ENCODE measurements at places on chromosomes 7 and 10.
A peak's percentile ranks its signal among the peaks of the same experiment; 100 is the strongest.

GRCh38 chr10:47305566-47305965, 5.6 kb downstream of the GDF10 start:
- DNase-seq = no peak

DNA sequence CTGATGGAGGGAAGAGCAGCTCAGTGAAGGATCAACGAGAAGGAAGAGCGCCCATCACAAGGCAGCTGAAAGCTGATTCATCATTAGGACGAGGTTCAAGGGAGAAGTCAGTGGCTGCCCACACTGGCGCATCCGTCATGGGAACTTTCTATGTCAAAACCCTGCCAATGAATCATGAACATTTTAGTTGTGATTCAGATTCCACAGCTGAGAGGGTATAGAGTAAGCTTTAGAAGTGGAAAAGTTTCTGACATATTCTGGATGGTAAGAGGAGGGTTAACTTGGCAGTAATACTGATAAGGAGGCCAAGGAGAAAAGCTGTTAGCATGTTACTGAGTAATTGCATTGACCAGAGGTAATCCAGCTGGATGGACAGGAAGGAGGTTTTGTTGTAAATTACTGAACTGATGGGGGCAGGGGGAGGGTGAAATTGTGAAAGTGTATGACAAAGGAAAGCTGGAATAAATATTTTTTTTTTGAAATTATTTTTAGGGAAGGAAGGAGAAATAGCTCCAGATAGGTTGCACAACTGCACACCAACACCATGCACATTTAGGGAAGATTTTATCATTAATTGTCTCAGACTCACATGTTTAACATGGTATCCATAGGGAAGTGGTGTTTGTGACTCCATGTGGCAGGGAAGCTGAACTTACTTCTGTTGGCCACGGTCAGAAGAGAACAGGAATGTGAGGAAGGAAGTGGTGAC, 78.3 kb upstream of the NRP1 start:
- peak; percentile 96 for DNase-seq

DNA sequence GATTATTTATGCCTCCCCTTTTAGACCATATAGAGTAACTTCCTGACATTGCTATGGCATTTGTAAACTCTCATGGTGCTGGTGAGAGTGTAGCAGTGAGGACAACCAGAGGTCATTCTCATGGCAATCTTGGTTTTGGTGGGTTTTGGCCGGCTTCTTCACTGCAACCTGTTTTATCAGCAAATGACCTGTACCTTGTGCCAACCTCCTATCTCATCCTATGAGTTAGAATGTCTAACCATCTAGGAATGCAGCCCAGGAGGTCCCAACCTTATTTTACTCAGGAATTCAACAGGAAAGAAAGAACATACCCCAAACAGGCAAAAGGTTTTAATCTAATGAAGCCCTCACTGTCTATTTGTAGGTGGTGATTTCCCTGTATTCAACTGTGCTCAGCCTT, 205.4 kb upstream of the YAE1 start:
- DNase-seq = no peak

DNA sequence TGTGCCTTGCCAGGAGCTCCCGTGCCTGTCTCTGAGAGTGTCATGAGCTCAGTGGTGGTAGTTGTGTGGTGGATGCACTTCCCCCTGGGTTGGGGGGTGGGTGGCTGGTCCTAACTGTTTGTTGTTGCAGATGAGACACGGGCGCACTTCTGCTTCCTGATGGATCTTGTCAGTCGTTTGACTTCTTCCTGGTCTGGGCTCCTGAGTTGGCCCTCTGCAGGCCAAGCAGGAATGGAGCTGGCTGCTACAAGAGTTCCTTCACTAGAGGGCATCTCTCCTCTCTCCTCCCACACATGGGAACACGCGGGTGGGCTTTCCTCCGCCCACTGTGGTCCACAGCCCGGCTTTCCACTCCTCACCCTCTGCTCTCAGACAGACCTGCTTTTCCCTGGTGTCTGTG, 82.0 kb downstream of the BMS1 start:
- peak; percentile 70 for DNase-seq

GRCh38 chr7:76074972-76075370, 27.1 kb downstream of the MDH2 start:
- DNase-seq = no peak

DNA sequence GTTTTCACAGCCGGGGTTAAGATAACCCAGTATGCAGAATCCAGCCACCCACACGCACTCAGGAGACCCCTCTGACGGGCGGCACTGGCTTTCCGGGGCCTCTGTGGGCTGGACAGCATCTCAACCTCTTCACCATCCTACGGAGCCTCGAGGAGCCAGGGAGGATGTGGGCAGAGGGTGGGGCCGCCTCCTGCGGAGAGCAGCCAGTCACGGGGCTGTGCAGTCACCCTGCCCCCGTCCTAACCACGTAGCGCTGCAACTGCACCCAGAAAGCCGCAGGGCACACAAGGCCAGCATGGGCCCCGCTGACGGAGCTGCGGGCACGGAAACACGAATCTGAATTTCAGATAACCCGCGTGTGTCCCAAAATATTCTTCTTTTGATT, 270.3 kb downstream of the ELFN1 start:
- peak; percentile 91 for DNase-seq

DNA sequence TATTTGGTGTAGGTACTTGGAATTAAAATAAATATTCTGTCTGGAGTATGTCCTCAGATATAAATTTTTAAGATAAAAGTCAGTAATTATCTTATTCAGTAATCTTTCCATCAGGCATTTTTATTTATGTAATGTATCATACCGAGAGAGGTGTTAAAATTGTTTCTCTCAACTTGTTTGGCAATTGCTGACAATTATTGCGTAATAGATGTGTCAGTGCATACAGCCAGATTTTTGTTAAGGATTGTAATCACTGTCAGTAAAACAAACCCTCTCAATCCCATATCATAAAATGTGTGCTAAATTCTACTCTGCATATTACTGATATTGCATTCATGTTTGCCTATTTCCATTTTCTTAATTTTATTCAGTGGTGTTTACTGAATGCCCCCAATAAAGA, 69.2 kb downstream of the CNTNAP2 start:
- no peak for DNase-seq

GRCh38 chr7:151652111-151652510, 132.4 kb upstream of the RHEB start:
- no peak for DNase-seq

- DNase-seq = peak; percentile 93
These were observed 38.8 kb upstream of the CACUL1 start for GRCh38 chr10:118793545-118793944.

DNA sequence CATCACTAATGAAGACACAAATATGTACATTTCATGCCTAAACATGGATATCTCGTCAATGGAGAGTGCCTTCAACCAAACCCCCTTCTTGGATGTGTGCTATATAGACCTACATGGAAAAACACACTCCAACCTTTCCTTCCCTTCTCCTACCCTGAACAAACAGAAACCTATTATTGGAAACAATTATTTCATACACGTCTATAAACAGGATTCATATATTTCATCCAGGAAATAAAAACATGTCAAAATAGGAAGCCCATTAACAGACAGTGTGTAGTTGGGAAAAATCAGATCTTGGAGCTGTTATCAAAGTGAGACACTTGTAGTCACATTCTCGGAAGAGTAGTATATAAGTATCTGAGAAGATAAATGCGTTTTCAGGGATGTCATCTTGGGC, 81.1 kb downstream of the NRP1 start:
- DNase-seq = no peak

DNA sequence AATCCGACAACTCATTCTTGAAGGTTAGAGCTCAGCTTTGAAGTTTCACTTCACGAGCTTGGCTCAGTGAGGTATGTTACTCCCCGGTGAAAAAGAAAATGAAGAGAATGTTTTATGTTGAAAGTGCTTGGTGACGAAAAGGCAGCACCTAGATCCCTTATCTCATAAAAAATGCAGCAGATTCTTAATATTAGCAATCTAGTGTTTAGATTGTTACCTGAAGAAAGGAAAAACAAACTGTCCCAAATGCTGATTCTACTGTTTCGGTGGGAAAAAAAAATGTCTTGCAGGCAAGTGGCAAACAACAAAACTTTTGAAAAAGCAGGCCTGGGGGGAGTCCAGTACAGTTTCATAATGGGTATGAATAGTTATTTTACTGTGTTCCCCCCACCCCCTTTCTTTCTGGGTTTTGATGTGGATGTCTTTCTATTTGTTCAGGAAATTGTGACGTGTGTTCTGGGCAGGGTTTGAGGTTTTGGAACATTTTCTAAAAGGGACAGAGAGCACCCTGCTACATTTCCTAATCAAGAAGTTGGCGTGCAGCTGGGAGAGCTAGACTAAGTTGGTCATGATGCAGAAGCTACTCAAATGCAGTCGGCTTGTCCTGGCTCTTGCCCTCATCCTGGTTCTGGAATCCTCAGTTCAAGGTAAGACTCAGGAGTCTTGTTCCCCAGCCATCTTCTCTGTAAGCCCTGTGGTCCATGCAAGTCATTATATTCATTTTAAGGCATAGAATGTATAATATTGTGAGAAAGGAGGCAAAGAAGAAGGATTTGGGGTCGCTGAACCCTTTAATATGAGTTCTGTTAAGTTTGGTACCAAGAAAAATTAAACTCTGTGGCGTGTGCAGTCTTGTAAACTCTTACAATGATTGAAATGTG, at the start of gene SRGN:
SRGN (plus strand) TSS at position 514 of the 881 bp plus-strand sequence; CDS start at position 569, 55 bp downstream.
- DNase-seq = peak; percentile 94

GRCh38 chr7:75028299-75028698, 45.3 kb downstream of the RCC1L start:
- no peak for DNase-seq

- no peak for DNase-seq
These were observed 28.6 kb downstream of the PLA2G12B start for GRCh38 chr10:72925951-72926465.

- DNase-seq = no peak
These were observed 36.9 kb downstream of the TNPO3 start for GRCh38 chr7:129017933-129018538.

DNA sequence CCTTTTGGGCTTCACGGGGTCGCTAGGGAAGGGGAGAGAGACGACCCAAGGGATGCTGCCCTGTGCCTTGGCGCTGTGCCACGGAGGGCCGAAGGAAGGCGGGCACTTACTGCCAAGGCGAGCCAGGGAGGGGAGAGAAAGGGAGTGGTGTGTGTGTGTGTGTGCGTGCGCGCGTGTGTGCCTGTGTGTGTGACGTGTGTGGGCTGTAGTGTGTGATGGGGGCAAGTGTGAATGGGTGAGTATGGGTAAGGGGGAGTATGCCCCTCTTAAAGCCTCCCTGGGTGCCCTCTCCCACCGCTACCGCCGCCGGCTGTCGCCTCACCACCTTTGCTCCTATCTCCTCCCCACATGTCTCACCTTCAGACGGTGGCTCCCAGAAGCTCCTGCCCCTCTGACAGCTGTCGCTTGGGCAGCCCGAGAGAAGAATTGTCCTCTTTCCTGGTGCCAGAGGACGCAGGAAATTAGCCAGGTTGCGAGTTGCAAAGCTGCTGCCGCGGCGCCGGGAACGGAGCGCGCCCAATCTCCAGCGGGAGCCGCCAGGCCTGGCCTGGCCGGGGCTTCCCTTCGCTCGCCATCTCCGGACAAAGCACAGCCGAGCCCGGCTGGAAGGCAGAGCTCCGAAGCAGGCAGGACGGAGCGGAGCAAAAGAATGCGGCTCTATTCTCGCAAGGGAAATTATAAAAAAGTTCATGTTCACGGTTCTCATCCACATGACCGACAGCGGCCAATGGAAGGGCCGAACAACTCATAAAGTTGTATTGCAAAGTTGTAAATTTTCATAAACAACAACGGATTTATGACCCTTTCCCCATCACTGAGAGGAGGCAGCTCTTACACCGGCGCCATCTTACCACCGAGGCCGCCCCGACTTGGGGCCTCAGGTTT, at the start of gene HOXA3:
HOXA3 (minus strand) TSS at position 653 of the 885 bp plus-strand sequence. CDS start 41,943 bp downstream, outside the sequence.
- DNase-seq = no peak

DNA sequence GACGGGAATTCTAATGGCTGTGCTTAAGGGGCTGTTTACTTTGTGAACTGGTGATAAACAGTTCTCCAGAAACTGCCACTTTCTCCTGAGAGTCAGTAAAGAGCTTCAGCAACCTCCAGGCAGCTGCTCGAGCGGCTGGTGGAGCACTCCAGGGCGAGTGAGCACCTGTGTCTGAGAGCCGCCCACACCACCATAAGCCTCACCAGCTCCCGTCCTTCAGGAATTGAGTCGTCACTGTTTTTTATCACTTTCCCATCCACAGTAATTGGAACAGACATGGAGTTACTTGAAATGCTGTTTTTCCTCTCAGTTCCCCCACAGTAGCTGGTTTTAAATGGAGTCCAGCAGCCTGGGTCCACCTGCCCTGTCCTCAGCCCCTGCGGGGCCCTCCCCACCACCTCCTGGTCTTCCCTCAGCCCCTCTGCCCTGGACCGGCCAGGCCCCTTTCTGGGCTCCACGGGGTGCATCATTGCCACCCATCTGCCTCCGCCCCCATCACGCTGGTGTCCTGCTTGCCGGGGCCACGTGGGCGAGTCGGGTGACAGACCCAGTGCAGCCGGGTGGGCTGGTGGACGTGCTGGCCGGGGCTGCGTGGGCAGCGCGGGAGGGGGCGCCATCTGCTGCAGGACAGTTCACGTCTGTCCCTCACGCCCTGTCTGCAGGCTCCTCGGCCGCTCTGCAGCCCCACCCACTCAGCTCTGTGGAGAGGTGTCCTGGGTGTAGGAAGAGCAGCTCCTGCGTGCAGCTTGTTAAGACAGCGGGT, 56.0 kb downstream of the NKX6-2 start:
- no peak for DNase-seq

GRCh38 chr7:96187735-96188134, 134.2 kb downstream of the SLC25A13 start:
- no peak for DNase-seq

- DNase-seq = no peak
These were observed 11.0 kb upstream of the PIP start for GRCh38 chr7:143120691-143121405.

GRCh38 chr7:83267141-83267631, 104.5 kb upstream of the PCLO start:
- DNase-seq = no peak

DNA sequence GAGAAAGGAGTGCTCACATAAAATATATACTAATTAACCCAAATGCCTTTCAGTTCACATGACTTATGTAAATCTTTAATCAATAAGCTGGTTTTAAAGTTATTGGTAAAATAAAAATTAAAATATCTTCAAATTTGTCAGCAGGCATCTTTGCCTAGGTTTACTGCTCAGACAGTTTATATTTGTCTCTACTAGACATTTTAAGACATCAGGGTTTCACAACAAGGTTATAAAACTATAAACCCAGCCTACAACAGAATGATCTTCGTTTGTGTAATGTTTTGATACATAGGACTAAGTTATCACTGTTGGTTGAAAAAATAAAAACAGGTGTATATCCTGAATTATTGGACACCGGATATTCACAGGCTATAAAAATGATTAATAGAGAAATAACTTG, 67.4 kb downstream of the TYW1B start:
- no peak for DNase-seq

- DNase-seq = no peak
These were observed 7.2 kb upstream of the GRID1 start for GRCh38 chr10:86373828-86374227.

All from suppressor macrophage treated with lipopolysaccharide for 1 hour (primary cell).